Activated CD8-positive, alpha-beta memory T cell treated with anti-CD3 and anti-CD28 coated beads, Interleukin-2, amount 50 U/mL, for 48 hours (primary cell): ENCODE measurements at places on chromosomes 7 and 10.

- DNase-seq: no peak
Measured at GRCh38 chr10:122029499-122030199, 40.7 kb downstream of the TACC2 start.

DNA sequence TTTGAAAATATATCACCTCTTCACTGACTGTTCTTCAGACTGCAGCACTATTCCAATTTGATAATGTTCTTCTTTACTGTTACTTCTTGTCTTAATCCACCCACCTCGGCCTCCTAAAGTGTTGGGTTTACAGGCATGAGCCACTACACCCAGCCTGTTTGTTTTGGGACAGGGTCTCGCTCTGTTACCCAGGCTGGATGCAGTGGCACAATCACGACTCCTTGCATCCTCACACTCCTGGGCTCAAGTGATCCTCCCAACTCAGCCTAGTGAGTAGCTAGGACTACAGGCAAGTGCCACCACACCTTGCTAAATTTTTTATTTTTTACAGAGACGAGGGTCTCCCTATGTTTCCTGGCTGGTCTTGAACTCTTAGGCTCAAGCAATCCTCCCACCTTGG, 77.9 kb downstream of the NDUFB2 start:
- no peak for DNase-seq

DNA sequence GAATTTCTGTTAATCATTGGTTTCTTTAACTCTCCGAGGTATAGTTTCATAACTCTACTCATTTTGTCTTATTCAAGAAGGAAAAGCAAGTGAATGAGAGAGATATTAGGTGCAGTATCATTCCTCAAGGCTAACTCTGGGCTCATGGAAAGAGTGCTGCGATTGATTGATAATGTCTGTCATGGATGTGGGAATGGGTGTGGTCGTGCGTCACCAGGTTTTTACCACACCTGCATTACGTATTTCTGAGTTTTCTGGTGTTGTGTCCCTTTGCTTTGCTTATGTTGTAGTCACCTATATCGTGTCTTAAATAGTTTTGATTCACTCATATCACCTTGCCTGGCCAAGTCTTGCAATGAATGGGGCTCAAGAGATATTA, 44.9 kb upstream of the ZNF438 start:
- DNase-seq: no peak

GRCh38 chr7:153386556-153386955, 627.0 kb downstream of the ACTR3B start:
- DNase-seq: no peak
